ENCODE measurements at places on chromosomes 5 and 9.

DNA sequence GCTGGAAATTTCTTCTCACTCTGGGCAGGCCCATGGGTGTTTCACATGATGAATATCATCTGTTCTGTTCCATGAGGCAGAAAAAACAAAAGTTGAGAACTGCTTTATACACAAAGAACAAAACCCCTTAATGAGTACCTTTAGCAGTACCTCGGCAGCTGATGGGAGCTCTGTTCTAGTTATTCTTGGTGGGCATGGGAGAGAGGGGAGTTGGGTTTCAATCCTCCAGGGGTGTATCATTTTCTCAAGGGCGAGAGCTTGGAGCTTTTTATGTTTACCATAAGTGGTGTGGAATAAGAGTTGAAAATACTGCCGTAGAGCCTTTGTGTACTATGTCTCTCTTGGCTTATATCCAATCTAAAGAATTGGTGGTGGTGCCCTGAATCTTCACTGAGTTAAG is 103.3 kb upstream of the ZNF608 start:
- no peak for DNase-seq

DNA sequence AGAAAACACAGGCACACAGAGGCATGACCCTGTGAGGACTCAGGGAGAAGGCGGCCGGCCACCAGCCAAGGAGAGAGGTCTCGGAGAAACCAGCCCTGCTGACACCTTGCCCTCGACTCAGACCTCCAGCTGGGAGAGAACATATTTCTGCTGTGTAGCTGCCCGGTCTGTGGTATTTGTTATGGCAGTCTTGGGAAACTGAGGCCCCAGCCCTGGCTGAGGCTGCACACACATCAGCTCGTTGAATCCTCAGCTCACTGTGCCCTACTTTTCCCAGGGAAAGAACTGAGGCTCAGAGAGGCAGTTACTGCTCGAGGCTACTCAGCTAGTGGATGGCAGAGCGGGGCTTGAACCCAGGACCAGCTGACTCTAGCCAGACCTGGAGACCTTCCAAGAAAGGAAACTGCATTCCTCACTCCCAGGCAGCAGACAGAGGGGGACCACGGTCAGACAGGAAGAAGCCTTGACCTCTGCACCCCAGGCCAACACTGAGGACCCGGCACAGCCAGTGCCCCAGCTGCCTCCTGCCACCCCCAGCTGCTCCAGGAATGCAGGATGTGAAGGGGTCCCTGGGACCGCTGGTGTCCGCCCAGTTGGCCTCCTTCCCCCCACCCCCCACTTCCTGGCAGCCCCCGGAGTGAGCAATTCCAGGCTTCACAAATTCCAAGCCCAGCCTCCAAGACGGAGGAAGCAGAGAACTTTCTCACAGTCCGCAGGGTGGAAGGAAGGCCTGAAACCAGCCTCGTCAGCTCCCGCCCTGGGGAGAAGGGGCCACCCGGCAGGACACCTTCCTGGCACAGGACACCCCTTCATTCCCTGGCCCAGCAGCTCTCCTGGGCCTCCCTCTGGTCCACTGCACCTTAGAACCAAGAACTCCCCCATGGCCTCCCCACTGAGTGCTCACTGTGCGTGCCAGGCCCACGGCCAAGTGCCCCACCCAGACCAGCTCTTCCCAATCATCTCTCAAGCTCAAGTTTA is 69.9 kb downstream of the LRSAM1 start:
- no peak for DNase-seq

DNA sequence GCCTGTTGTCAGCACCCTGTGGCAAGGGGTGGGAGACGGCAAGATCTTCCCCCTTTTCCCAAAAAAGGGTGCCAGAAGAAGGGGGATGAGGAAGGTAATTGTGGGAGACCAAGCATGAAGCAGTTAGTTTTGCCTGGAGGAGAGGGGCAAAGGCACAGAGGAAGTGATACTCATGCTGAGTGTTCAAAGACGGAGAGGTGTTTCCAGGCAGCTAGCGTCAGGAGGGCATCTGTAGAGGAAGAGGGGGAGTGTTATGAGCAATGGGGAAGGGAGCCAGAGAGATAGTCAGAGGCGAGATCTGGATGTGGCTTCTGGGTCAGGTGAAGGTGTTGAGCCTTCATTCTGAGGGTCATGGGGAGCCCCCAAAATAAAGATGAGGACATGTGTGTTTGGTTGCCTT is 26.9 kb upstream of the ADAM19 start:
- DNase-seq = no peak

DNA sequence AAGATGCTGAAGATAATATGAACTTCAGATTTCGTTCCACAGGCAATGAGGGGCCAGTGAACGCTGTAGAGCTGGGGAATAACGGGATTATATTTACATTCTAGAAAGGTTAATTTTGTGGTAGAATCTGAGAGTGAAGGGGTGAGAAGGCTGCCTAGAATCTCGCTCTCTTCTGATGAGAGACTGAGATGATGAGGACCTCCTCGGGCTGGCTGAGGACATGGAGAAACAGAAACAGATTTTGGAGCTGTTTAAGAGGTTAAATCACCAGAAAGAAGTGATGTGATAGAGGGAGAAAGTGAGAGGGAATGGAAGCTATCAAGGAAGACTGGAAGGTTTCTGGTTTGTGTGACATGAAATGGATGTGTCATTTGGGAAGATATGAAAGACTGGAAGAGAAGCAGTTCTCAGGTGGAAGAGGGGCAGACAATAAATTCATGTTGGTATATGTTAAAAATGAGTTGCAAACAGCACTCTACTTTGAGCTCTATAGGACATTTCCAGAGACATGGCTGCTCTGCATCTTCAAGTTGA is 612.6 kb downstream of the ISL1 start:
- no peak for DNase-seq

DNA sequence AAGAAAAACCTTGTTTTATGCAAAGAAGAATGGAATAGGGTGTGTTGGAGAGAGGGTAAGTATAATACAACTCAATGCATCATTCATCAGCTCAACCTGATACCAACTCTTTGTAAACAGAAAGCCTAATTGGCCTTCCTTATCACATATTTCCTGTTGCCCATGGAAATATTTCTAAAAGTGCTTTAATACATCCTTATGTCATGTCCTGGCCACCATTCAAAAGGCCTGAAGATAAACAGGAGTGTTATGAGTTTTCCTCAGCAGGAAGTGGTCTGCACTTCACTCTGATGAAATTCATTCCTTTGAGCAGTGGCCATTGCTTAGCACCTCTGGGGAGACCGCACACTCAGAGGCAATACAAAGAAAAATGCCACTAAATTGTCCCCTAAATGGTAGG is 511.2 kb downstream of the SEMA5A start:
- DNase-seq = no peak

DNA sequence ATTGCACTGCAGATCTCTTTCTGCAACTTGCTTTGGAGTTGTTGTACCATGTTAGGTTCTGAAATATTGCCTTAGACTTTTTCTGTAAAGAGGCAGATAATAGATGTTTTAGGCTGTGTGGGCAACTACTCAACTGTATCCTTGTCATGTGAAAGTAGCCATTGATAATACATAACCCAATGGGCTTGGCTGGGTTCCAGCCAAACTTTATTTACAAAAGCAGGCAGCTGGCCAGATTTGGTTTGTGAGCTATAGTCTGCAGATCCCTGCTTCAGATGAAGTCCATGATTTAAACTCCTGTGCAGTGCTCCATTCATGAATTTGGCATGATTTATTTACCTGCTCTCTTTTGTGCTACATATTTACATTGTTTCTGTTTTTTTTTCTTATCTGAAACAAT is 300.4 kb downstream of the IRX2 start:
- no peak for DNase-seq

GRCh38 chr9:123453076-123453667 is 97.2 kb downstream of the CRB2 start:
- DNase-seq = no peak

GRCh38 chr5:140042393-140042642 is 781 bp downstream of the NRG2 start:
- DNase-seq = no peak

GRCh38 chr9:72205513-72205912 is 56.3 kb downstream of the GDA start:
- DNase-seq = no peak

GRCh38 chr5:147629196-147629595 is 119.3 kb upstream of the DPYSL3 start:
- no peak for DNase-seq

- DNase-seq = no peak
Observed at GRCh38 chr5:166712447-166713185, 1578.8 kb upstream of the WWC1 start.

DNA sequence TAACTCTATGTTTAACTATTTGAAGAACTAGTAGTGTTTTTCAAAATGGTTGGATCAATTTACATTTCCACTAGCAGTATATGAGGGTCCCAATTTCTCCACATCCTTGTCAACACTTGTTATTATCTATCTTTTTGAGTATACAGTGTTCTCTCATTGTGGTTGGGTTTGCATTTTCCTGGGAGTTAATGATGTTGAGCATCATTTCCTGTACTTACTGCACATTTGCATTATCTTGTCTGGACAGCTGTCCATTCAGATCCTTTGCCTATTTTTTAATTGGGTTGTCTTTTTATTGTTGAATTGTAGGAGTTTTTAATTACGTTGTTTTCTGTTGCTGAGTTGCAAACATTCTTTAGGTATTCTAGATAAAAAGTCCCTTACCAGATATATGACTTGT is 103.4 kb upstream of the LRRTM2 start:
- DNase-seq = no peak

DNA sequence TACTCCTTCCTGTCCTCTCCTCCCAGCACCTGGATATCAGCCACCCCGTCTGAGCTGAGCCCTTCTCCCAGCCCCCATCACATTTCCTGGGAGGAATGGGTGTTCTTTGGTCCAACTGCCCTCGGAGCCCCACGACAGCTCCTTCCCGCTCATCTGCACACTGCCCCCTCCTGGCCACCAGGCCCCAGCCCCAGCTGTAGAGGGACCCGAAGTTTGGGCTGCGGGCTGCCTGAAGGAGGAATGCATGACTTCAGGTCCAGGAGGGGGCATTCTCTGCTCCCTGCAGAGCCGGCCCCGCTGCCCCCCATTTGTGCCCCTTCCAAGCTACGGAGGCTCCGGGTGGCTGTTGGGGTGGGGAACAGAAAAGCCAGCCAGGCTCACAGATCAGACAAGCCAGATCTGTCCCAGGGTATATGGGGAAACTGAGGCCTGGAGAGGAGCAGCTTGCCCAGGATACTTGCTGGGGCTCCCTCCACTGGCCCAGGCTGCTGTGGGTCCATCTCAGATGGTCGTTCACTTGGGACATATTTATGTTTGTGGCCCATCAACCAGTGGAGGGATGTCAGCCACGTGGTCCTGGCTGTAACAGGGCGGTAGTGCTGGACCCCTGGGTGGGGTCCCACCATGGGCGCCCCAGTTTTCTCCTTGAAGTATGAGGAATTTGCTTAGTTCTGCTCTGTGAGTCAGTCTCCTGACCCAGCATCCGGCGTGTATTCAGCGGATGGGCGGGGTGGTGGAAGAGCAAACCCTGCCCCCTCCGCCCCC is 33.1 kb downstream of the DAB2IP start:
- no peak for DNase-seq

GRCh38 chr5:132223861-132224260 is 3.8 kb downstream of the P4HA2 start:
- DNase-seq = no peak

GRCh38 chr5:159951387-159951786 is 35.1 kb downstream of the ADRA1B start:
- DNase-seq = no peak

GRCh38 chr5:37835380-37835973 is 4.4 kb downstream of the GDNF start:
- DNase-seq = no peak

DNA sequence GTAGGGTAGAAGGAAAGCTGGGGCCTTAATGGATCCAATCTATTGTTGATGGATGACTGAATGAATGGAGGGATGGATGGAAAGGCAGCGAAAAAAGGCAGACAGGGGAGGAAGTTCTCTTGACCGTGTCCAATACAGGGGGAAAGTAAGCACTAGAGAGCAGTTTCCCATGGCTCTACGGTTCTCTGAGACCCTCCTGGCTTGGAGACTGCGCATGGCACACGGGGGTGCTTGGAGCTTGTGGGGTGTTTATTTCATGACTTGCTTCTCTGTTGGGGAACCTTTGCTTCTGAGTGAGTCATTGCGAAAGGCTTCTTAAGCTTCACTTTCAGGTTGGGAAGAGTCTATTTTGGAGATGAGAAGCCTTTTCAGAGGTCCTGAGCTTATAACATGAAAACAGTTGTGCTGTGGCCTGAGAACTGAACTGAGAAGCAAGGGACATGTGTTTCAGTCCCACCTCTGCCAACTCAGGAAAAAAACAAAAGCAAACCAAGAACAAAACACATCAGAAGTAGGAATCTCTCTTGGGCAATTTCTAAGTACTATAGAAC is 12.8 kb upstream of the TEX48 start:
- no peak for DNase-seq

DNA sequence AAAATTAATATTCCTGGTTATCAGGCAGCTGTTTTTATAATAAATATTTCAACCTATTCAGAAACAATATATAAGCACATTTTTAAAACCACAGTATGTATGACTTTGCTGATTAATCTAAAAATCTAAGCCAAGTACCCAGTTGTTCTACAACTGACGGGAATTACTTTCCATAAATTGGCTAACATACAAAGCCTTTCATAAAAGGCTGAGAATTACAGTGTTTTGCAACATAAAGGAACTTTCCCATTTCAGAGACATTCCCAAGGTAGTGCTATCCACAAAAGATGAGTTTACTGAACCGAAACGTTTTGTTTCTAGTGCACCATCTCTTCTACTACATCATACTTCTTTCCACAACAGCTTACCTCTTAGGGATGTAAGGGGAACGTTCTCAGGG is 7.2 kb downstream of the RNF145 start:
- DNase-seq = no peak

DNA sequence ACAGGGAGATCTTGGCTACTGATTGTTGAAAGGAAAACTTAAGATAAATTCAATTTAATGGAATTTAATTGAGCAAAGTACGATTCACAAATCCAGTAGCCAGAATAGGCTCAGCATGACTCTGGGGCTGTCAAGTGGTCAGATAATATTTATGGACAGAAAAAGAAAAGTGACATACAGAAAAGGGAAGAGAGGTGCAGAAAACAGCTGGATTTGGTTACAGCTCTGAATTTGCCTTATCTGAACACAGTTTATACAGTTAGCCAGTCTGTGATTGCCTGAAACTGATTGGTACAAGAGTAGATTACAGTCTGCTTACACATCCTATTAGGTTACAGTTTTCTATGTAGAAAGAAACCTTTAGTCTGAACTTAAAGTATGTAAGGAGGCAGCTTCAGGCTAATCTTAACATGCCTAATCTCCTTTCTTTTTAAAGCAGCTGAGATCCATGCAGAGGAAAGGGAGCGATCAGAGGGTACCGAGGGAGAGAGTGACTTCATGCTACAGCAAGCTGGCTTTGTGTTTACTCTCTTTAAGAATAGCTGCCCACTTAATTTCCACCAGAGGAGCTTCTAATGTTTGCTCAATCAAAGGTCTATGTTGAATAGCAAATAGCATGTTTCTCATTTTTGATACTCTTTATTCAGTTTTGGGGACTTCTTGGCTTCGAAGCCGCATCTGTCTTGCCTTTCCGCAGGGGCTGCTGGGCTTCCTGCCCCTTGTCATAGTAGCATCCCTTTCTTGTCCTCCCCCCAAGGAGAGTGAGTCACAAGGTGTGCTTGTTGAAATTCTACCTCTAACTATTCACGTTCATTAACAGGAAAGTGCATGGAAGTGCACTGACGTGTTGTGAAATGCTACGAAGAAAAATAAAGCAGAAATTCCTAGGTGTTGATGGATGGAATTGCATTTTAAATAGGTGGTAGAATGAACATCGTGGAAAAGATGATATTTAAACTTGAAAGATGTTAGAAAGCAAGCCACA is 761.2 kb downstream of the TAF11L14 start:
- no peak for DNase-seq

GRCh38 chr5:83496626-83497025 is 25.1 kb downstream of the VCAN start:
- no peak for DNase-seq

- no peak for DNase-seq
Observed at GRCh38 chr9:33380390-33381094, 21.8 kb downstream of the AQP7 start.
